ENCODE measurements at places on chromosomes 6 and 20.

- DNase-seq, result no peak
These were observed 680 bp upstream of the MTCH1 start for GRCh38 chr6:36986704-36987047.

- DNase-seq, result no peak
These were observed 484.7 kb downstream of the TFAP2B start for GRCh38 chr6:51303338-51303737.

DNA sequence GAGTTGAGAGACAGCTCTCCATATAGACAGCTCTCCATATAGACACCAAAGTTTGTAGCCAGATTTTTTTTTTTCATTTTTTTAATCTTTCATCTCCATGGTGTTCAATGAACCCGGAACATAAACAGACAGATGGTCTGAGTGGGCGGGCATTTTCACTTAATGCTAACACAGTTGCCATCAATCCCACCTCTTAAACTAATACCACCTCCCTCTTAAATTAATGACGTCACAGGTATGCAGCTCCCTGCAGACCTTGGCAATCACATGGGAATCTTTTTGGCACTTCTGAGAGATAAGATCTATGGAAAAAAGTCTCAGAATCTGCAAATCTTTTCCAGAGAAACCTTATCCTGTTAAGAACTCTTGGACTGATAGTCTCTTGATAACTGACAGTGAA, 43.2 kb downstream of the PFDN4 start:
- no peak for DNase-seq

DNA sequence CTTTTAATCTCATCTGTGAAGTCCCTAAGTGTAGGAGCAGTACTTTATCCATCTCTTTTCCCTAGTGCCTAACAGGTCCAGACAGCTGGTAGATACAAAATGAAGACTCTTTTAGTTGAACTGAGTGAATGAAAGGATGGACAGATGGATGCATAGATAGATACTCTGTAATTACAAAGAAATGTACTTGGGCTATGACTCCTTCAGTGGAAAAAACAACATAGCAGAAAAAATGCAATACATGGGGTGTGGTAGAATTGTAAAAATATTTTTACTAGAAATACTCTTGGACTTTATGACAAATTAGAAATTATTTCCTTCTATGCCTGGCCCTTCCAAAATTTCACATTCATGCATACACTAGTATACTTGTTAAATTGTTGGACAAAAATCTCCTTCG, 29.3 kb downstream of the KCNQ5 start:
- no peak for DNase-seq

DNA sequence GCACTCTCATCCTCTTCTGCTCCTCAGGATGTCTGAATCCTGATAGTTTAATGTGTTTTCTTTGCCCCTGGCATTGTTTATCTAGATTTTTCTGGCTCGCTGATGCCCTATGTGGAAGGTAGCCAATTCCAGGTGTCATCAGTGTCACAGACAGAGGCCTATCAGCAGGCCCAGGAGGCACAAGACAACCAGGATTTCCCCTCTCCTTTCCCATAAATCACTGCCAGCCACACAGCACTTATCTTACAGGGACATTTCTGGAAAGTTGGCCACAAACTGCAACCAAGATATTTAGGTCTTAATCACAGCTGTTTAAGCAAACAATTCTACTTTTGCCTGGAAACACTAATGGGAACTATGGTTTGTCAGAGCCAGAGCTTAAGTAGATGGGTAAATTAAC, 28.1 kb downstream of the ADGRF5 start:
- no peak for DNase-seq

DNA sequence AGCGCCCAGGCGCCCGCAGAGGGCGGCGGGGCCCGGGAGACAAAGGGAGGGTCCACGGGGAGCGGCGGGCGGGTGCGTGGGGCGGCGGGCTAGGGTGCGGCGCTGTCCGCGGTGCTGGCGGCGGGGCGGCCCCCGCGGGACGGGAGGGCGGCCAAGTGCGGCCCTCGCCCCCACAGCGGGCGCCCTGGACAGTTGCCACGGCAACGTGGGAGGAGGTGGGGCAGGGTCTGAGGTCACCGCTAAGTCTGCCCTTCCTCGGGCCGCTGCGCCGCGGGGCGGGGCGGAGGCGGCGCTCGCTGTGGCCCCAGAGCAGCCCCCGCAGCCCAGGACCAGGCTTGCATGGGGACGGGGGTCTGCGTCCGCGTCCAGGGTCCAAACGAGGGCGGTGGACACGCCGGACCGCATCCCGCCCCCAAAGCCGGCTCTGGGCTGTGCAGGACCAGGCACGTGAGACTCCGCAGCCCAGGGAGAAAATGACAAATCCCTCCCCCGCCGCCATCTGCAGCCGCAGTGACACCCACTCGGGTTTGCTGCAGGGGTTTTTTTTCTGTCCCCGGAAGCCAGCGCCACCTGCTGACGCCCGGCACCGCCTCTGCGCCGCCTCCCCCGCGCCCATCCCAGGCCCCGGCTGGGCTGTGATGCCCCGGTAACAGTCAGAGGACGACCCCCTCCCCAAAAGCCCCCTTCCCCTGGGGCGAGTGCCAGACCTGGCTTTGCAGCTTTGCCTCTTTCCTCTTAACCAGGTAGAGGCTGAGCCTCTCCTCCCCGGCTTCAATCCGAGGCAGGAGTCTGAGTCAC, 36.8 kb downstream of the YTHDF1 start:
- DNase-seq, result no peak

DNA sequence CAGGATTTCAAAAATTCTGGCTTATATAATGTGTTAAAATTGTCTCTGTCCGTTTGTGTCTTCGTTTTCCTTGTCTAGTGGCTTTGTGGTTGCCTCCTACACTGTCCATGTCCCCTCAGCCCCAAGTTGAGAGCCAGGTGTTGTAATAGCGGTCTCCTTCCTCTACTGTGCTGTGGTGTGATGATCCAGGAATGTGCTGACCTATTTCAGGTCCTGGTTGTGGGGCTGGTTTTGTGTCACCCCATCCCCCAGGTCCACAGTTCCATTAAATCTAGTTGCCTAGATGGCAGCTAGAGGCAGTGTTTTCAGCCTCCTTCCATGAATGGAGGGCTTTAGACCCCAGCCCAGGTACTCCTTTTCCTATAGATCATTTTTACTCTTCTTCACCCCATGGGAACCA, 128.7 kb downstream of the DNAH8 start:
- DNase-seq, result no peak

DNA sequence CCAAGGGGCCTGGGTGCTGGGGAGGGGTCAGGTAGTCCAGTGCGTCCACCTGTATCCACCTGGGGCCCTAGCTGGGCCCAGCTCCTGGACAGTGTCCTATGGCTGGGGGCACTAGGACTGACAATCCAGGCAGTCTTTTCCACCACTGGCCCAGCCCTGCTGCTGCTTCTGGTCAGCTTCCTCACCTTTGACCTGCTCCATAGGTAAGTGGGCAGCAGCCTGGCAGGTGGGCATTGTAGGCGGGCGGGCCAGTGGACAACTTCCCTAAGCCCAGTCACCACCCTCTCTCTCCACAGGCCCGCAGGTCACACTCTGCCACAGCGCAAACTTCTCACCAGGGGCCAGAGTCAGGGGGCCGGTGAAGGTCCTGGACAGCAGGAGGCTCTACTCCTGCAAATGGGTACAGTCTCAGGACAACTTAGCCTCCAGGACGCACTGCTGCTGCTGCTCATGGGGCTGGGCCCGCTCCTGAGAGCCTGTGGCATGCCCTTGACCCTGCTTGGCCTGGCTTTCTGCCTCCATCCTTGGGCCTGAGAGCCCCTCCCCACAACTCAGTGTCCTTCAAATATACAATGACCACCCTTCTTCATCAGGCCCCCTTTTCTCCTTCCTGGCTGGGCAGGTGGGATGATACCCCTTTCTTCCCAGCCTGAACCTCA, 584 bp downstream of the C20orf141 start:
- no peak for DNase-seq

DNA sequence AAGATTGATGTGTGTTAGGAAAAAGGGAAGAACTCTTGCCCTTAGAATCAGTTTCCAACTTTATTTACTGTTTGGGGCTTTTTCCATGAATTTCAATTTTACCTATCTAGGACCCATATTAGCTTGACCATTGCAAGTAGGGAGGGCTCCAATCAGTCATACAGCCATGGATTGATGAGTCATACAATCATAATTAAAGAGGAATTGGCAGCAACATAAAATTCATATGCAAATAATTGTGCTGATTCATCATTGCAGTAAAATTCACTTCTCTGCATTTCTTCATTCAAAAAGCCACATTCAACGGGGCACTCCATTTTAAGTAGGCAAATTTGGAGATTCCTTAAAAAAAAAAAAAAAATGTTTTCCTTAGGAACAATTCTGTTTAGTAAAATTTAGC, 1016.4 kb downstream of the KIF16B start:
- no peak for DNase-seq

- DNase-seq, result no peak
These were observed 416.8 kb upstream of the SPTLC3 start for GRCh38 chr20:12591949-12592470.

- no peak for DNase-seq
These were observed 93.9 kb upstream of the HDAC2 start for GRCh38 chr6:114064862-114065261.

DNA sequence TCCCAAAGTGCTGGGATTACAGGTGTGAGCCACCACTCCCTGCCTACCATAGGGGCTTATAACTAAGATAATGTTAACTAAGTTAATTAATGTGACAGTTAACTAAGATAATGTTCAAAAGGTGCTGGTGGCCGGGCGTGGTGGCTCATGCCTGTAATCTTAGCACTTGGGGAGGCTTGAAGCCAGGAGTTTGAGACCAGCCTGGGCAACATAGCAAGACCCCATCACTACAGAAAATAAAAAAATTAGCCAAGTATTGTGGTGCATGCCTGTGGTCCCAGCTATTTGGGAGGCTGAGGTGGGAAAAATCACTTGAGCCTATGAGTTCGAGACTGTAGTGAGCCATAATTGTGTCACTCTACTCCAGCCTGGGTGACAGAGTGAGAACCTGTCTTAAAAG, 32.8 kb upstream of the SRF start:
- no peak for DNase-seq

DNA sequence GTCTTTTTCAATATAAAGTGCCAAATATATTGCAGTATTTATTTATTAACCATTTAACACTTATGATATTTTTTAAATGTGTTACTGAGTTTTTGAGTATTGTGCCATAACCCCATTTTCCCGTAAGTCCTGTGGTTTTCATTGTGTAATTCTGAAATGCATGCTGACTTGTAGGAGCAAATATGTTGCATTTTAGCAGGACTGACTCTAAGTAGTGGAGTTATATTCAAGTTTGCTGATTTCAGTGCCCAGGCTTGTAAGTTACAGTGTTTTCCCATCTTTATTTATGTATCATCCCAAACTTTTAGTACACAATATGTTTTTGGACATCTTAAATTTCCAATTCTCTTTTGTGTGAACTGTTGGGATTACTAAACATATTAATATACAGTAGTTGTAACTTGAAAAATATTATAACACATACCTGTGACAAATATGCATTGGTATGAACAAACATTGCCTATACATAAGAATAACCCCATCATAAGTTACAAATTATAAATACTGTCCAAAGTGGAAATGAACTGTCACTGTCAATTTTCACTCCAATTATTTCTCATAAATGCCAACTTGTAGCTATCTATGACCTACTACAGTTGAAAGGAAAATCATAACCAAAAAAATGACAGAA, 179.3 kb upstream of the RUNX2 start:
- no peak for DNase-seq

- peak; percentile 59 for DNase-seq
These were observed 76.2 kb downstream of the FAM229B start for GRCh38 chr6:112163295-112164257.

DNA sequence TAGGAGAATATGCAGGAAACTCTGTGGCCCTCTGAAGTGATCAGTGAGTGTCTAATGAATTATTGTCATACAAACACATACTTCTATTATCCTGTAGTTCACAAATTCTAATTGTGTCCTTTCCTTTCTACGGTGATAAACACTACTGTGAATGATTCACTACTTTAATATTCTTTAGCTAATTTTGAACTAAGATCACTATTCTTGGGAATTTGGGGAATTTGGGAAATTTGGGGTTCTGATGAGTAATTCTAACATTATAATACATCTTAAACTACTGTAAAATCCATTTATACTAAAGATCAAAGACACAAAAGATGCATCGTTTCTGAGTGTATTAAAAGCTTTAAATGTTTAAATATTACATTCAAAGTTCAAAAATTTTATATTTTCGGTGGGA, 1287.2 kb upstream of the CITED2 start:
- no peak for DNase-seq

DNA sequence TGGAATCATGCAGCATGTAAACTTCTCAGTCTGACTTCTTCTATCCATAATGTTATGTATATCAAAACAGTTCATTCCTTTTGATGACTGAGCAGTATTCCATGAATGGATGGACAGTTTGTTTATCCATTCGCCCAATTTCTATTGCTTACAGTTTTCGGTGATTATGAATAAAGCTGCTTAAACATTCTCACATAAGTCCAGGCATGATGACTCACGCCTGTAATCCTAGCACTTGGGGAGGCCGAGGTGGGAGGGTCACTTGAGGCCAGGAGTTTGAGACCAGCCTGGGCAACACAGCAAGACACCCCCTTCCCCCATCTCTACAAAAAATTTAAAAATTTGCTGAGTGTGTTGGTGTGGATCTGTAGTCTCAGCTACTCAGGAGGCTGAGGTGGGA, 22.9 kb upstream of the HMGA1 start:
- DNase-seq, result no peak

GRCh38 chr6:30913721-30914075, 340 bp upstream of the VARS2 start:
- no peak for DNase-seq

DNA sequence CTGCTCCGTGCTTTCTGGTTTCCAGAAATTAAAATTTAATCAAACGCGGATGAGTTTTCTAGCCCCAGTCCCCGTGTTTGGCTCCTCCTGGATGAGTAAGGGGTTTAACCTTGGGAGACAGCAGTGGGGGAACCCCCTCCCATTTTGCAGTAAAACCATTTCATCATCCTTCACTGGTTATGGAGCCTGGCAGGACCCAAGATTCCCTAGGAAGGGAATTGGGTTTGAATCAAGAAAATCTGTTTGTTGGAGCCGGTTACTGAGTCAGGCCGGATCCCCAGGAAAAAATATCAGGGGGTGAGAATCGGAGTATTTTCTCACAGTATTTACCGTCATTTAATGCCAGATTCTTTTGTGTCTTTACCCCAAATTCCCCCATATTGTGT, 754 bp downstream of the YWHAB start:
- DNase-seq, result no peak

GRCh38 chr6:90583836-90584481, 2.9 kb downstream of the MAP3K7 start:
- no peak for DNase-seq

DNA sequence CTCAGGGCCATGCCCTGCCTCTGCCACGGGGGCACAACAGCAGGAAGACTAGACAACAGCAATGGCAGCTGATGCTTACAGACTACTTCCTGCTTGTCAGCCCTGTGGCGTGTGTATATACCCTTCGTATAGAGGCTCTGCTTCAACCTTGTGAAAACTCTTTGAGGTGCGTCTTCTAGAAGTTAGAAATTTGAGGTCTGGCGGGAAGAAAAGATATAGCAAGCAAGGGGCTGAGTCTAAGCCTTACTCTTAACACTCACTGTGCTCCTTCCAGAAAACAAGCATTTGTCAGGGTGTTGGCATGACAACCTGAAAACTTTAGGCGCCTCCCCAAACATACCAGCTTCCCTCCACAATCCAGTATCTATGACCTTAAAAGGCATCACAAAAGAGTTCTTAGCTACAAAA, 33.3 kb downstream of the JPH2 start:
- no peak for DNase-seq

Measured in femur (tissue), 1 donor.